AG09309 (cell line): ENCODE measurements at places on chromosomes 6 and 20.

GRCh38 chr6:109671733-109672132 lies 19.3 kb downstream of the AK9 start:
- DNase-seq = peak; percentile 14

DNA sequence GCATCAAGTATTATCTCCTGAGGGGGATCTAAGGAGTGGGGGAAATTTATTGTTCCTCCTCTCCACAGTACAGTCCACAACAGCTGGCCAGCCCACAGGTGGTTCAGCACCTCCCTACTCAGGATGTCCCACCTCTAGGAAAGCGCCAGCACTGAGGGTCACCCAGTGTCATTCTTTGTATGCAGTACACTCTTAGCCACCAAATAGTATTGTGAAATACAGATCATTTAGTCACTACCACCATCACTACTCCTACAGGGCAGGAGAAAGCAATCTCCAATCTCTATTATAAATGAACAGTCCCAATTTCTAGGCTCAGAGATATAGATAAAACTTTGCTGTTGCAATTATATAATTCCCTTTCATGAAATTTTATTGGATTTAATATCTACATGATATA lies 6.3 kb upstream of the ZNF76 start:
- DNase-seq = no peak

DNA sequence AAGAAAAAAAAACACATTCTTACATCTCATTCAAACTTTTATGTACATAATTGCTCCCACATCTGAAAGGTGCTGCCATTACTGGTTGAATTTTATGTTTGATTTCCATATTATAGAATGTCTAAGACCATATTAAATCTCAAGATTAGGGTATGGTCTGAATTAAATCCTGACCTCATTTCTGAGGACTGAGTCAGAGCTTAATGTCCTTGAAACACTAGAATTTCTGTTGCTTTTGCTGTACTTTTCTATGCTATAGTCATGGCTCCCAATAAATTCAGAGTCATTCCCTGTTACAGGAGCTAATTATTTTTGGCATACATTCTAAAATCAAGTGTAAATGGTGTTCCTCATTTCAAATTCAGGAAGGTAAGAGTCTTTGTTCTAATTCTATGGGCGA lies 285.3 kb upstream of the MANEA start:
- no peak for DNase-seq

DNA sequence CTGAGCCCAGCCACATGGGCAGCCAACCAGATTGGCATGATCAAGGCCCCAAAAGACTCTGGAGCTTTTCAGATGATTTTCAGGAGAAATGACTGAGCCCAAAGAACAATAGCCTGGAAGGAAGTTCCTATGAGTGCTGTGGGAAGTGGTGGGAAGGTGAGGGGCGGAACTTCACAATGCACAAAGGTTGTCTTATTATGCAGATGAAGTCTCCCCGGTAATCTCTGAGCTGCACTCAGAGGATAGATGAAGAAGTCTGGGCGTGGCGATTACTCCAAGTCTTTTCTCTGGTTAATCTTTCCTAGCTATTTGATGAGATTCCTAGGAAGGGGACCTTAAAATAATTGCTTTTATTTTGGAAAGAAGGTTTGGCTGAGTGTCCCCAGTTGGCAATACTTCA lies 36.9 kb downstream of the LBP start:
- DNase-seq = no peak

- no peak for DNase-seq
Measured at GRCh38 chr20:23242556-23243180, 107.9 kb upstream of the NXT1 start.

DNA sequence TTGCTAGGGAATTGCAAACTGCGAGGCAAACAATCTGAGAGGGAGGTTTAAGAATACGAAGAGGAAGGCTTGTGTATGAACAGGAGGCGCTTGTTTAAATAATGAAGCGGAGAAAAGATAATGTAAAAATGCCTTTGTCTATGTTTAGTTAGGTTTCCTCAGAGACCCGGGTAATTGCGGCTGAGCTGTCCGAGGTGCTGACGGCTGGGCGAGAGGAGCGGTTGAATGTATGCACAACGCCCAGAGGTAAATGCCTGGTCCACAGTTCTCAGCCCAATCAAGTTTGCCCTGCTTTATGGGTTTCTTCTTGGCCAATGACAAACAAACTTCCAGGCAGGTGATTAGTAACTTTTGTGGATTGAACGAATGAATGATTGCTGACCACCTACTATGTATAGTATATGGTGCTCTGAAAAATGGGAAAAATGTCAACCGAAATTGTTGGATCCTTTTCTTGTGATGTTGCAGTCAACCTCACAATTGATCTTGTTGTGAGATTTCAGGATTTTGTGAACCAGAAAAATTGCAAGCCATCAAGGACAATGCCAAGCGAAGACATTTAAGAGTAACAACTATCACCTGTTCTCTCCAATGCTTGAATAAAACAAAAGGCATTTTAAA lies 38.3 kb upstream of the SLC32A1 start:
- DNase-seq = no peak
